ENCODE measurements at places on chromosomes 13 and 19. TPM values are rescaled to one million over a fixed set of nuclear protein-coding genes. Genes with fewer than 3 reads are reported as not detected.

DNA sequence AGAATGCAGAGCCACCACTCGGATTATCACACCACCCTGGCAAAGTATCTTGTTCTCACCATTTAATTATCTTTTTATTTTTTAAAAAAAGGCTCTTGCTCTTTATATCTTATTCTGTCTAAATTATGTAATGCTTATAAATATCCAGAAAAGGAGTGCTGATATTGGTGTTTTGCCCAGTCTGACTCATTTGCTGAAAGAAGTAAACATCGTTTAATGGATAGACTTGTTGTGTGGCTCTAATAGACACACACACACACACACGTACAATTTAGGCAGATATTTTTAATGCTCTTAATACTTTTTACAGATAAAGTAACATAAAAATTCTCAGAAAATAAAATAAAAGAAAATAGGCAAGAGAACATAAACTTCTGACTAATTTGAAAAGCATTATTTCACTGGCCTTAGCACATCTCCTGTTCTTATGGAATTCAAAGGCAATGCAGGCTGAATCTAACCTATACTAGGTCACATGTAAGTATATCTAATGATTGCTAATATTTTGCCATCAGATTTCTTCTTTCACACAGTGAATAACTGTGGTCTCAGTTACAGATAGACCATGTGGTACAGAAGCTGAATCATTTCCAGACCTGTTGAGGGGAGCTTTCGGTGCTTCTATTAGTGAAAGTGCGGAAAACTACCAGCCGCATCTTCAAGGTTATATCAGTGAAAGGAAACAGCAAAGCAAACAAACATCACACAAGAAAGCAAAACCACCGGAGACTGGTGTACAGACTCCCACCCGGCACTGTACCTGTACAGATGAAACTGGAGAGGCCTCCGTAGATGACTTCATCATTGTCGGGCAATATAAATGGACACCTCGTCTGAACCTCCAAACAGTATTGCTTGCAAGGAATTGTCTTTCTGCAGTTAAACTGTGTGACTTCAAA lies 642.1 kb upstream of the ARGLU1 start:
- no peak for DNase-seq

GRCh38 chr19:16446724-16447368 lies 24.9 kb downstream of the EPS15L1 start:
- peak; percentile 82 for DNase-seq

DNA sequence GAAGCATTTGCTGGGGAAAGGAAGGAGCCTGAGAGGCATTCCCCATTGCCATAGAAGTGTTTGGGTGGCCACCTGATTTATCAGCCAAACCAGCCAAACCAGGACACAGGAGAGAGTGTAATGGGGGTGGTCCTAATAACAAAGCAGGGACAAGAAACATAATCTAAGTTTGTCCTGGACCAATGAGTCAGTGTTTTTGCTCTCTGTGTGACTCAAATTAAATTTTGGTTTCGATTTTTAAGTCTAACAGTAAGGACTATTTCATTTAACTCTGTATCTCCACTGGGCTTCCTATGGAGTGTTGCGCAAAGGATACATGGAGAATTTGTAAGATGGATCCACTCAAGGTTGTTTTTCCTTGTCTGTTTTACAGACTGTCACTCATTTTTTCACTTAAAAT lies 19.5 kb upstream of the TRPC4 start:
- DNase-seq = no peak

DNA sequence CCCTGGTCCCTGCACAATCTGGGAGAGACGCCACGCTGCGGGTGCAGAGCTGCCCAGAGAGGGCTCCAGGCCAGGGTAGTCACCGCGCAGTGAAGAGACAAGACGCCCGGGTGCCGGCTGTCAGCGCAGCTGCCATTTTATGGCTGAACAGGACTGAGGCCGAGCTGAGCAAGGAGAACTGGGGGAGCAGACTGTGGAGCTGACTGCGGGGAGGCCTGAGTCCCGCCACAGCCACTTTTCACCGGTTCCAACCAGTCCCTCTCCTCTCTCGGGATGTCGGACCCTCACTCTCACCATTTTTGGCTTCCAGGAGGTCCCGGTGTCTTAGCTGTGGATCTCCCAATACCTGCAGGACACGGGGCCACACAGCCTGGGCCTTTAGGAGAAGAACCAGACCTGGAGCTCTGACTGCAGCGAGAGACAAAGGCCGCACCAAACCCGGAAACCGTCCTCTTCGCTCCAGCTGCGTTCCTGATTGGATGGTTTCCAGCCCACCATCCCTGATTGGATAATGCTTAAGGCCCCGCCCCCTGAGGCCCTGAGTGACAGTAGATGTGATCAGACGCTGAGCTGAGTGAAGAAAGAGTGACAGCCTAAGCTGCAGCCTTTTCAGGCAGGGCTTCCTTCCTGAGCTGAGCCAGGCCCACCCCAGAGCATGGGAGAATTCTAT lies at the start of gene ZNF626:
Gene ZNF626, minus strand, starts transcription at position 422 of the 670 bp plus-strand sequence. Its CDS starts 125 bp downstream, at position 297.
- DNase-seq = peak; percentile 98

KLK4 gene
- total RNA-seq = not detected

All from heart left ventricle (tissue), 16 donors.